RWPE1 (cell line): ENCODE measurements at places on chromosomes 13 and 19.
A peak's percentile ranks its signal among the peaks of the same experiment; 100 is the strongest.

GRCh38 chr13:111341886-111342285 is 21.4 kb downstream of the TEX29 start:
- no peak for DNase-seq

DNA sequence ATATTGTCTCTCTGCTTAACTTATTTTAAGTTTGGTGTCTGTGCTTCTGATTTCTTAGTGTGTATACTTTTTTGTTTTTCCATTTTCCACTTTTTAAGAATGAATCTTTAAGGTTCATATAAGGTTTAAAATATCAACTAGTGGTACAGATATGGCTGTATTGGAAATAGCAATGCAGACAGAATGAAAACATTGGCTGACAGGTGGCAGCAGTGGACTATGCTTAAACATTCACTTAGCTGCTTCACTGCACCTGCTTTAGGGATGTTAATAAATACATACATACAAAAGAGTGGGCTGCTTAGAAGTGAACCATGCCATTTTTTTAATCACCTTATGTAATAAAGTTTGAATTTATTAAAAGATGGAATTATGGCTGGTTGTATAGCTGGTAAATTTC is 27.3 kb downstream of the TM9SF2 start:
- DNase-seq: no peak

DNA sequence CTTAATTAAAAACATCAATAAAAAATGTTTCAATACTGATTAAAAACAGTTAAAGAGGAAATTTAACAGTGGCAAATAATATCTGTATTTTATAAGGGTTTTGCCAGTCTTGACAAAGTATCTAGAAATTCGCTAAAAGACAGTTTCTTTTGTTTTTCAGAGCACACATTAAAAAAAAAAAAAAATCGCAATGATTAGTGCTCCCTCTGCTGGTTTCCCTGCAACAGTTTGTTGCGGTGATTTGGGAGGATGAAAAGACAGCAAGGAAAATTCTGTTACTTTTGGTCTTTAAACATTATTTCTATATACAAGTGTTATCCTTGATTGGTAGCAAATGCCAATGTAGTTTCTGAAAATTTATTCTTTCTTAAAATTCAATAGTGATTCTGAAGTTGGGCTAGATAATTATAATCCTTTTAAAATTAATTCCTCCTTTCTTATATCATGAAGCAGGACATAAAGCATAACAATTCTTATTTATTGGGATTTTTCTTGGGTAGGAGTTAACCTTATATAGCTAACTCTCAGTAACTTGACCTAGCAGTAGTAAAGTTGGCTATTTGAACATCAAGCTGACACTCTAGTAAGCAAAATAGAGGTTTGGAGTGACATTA is 23.1 kb upstream of the SPRY2 start:
- peak; percentile 24 for DNase-seq

GRCh38 chr19:54335979-54336892 is 2.7 kb downstream of the LILRA4 start:
- no peak for DNase-seq

- DNase-seq: no peak
Observed at GRCh38 chr13:23455401-23456185, 22.1 kb upstream of the SACS start.

DNA sequence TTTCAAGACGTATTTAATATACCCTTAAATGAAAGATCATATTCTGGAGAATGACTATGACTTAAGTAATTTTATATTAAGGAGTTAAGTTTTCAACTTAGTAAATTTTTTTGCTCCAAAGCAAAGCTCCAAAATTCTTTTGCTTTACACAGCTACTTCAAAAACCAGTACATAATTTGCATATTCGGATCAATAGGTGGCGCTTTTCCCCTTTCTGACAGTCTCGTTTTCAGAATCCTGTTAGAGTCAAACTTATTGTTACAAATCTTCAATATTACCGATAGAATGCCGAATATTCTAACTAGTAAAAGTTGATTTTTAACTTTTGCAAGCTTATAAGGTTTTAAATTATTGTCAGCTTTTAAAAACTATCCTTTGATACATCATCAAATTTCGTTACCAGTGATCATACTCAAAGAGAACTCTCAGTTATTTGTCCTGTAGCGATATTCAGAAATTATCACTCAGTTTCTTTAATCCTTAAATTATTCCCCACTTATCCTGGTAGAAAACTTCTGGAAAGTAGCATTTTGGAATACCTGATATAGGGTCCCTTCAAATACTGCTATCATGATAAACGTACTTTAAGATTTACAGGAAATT is 852.7 kb upstream of the KLHL1 start:
- DNase-seq: no peak

DNA sequence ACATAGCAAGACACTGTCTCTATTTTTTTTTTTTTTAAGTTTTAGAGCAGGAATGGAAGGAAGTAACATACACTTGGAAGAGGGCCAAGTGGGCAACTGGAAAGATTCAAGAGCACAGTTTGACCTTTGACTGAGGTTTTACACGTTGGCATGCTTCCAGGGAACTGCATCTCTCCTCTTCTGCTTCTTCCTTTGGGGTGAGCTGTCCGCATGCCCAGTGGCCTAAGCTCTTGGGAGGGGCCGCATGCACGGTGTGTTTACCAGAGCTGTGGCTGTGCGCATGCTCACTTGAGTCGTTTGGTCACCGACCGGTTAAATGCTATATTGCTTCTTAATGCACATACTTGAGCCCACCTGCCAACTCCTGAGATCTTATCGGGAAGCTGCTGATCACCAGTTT is 727.7 kb downstream of the UQCRFS1 start:
- DNase-seq: no peak

- peak; percentile 62 for DNase-seq
Observed at GRCh38 chr13:99926014-99926731, 45.4 kb downstream of the ZIC5 start.

- no peak for DNase-seq
Observed at GRCh38 chr13:27666951-27667350, 45.3 kb downstream of the POLR1D start.

GRCh38 chr13:113968463-113969310 is 5.2 kb downstream of the C13orf46 start:
- no peak for DNase-seq

DNA sequence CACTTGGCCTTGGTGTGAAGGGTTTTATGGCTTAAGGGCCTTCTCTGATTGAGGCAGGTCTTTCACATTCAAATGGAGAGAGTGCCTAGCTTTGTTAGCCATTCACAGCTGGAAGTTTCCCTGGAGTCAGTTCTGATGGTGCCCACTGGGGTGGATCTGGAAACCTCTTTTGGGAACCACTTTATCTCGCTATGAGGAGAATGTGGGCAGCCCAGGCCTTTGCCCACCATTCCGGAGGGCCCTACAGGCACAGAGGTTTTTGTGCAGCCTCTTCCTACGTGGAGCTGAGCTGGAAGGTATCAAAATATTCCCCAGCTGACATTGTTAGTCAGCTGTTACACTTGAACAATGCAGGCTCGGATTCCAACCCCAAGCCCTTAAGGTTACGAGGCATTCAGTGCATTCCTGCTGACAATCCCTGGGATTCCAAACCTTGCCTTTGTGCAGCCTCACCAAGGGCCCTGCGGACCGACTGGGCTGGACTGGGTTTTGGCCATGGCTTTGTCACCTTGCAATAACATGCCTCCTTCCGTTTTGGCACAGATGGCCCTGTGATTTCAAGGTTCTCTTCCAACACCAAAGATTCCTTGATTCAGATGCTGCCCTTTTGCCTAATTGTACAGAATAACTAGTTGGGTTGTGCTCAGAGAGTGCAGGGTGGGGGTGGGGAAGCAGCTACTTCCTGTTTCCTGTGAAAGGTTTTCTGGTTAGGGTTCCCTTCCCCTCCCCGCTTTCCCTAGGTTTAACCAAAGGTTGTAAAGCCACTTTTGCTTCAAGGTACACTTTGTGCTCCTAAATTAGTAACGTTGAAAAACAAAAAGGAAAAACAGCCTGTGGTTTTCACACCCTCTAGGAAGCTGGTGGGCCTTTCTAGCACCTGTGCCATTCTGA is 27.0 kb downstream of the SAE1 start:
- peak; percentile 54 for DNase-seq

DNA sequence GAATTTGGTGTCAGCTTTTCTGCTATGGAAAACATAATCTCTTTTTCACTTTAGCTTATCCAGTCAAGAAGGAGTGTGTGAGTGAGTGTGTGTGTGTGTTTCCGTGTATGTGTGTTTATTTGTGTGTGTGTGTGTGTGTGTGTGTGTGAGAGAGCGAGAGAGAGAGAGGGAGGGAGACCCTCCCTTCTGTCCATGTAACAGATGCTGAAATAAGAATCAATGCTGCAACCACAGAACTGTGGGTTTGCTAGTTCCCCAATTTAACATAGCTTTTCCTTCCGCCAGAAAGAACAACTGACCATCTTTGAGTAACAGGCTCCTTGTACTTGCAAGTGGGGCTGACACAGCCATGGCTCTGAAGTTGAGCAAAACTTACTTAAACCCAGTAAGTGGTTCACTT is 5.2 kb downstream of the LCP1 start:
- DNase-seq: no peak

GRCh38 chr13:32008518-32009175 is 22.9 kb upstream of the FRY start:
- no peak for DNase-seq
